Activated CD4-positive, alpha-beta memory T cell treated with anti-CD3 and anti-CD28 coated beads, Interleukin-2, amount 10 ng/mL, durations not matched to agents 7 days and 5 days (primary cell): ENCODE measurements at places on chromosomes 7 and 10. TPM values are rescaled to one million over a fixed set of nuclear protein-coding genes. Genes with fewer than 3 reads are reported as not detected.

The KLF14 gene
- total RNA-seq: not detected

The RPEL1 gene
- total RNA-seq: 0.13 TPM

The TAS2R40 gene
- total RNA-seq: not detected

DNA sequence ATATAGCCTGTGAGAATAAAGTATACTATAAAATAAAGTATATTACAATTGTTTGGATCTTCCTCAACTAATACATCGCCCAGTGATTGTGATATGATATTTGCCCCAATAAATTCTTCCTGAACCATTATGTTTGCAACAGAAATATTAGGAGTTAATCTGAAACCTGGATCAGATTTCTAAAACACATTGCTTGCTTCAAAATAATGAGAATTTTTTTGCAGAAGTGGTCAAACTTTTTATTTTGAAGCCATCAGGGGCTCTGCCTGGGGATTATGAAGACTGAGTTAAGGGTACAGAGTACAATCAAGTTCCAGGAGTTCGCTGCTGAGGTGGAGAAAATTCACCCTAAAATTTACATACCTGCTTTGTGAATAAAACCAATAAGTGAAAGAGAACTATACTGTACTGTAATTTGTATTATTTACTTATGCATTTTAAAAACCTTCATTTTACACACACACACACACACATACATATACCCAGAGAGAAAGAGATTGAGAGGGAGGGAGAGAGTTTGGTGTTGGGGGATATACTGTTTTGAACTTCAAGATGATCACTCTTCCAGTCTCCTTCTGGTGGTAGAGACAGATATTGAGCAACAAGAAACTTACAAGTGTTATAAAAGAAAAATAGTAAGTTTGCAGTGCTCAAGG lies 91.9 kb downstream of the CPED1 start:
- no peak overlapping the region for H3K4me3 ChIP-seq
- no peak for DNase-seq
- no peak overlapping the region for H3K27ac ChIP-seq
- no peaks in the 10 kb centered on the region for H3K36me3 ChIP-seq
- peaks cover 30% of the 10 kb centered on the region for H3K27me3 ChIP-seq

The PBLD gene
- 1.4 TPM for total RNA-seq

The NCF1 gene
- total RNA-seq: 1.5 TPM

DNA sequence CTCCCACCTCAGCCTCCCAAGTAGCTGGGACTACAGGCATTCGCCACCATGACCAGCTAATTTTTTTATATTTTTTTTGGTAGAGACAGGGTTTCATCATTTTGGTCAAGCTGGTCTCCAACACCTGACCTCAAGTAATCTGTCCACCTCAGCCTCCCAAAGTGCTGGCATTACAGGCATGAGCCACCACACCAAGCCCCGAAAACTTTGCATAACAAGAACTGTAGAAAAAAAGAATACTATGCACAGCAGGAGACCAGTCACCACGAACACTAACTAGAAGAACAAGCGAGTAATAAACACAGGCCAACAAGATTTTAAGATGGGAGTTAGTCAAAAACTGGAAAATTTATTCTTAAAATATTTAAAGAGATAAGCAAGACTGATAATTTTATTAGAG lies 447.0 kb downstream of the ETV1 start:
- H3K36me3 ChIP-seq: no peaks in the 10 kb centered on the region
- DNase-seq: no peak
- H3K27me3 ChIP-seq: no peaks in the 10 kb centered on the region
- H3K27ac ChIP-seq: no peak overlapping the region
- H3K4me3 ChIP-seq: no peak overlapping the region

- no peaks in the 10 kb centered on the region for H3K27me3 ChIP-seq
- no peak overlapping the region for H3K4me3 ChIP-seq
- H3K36me3 ChIP-seq: no peaks in the 10 kb centered on the region
- H3K4me1 ChIP-seq: no peaks in the 10 kb centered on the region
- DNase-seq: no peak
Measured at GRCh38 chr7:154484406-154484805, 432.2 kb downstream of the DPP6 start.

GRCh38 chr7:110317541-110318265 lies 773.2 kb upstream of the LRRN3 start:
- no peaks in the 10 kb centered on the region for H3K27me3 ChIP-seq
- H3K4me3 ChIP-seq: no peak overlapping the region
- no peak for DNase-seq

- peak; percentile 49 for DNase-seq
- H3K4me3 ChIP-seq: peak overlapping the region; percentile 79
- H3K27me3 ChIP-seq: peaks cover 6% of the 10 kb centered on the region
- no peaks in the 10 kb centered on the region for H3K36me3 ChIP-seq
- H3K4me1 ChIP-seq: peaks cover 60% of the 10 kb centered on the region
Measured at GRCh38 chr10:3467052-3467951, 294.7 kb upstream of the PITRM1 start.

- H3K36me3 ChIP-seq: no peaks in the 10 kb centered on the region
- no peak overlapping the region for H3K27ac ChIP-seq
- no peak for DNase-seq
- H3K27me3 ChIP-seq: peaks cover 80% of the 10 kb centered on the region
- H3K4me1 ChIP-seq: peaks cover 19% of the 10 kb centered on the region
Measured at GRCh38 chr10:114042895-114043531, 653 bp upstream of the ADRB1 start.

- DNase-seq: no peak
- no peak overlapping the region for H3K4me3 ChIP-seq
- H3K27ac ChIP-seq: no peak overlapping the region
- no peaks in the 10 kb centered on the region for H3K36me3 ChIP-seq
- peaks cover 3% of the 10 kb centered on the region for H3K27me3 ChIP-seq
- no peaks in the 10 kb centered on the region for H3K4me1 ChIP-seq
Measured at GRCh38 chr7:31094271-31094670, 42.2 kb downstream of the ADCYAP1R1 start.

The SPDYE8 gene
- not detected for total RNA-seq

The PRLHR gene
- total RNA-seq: not detected

GRCh38 chr10:45437587-45438465 lies 63.8 kb downstream of the ALOX5 start:
- peaks cover 21% of the 10 kb centered on the region for H3K4me1 ChIP-seq
- peaks cover 5% of the 10 kb centered on the region for H3K36me3 ChIP-seq
- H3K4me3 ChIP-seq: no peak overlapping the region
- no peak for DNase-seq
- peaks cover 11% of the 10 kb centered on the region for H3K27me3 ChIP-seq
- H3K27ac ChIP-seq: no peak overlapping the region

The JMJD1C gene
- 66.8 TPM for total RNA-seq

DNA sequence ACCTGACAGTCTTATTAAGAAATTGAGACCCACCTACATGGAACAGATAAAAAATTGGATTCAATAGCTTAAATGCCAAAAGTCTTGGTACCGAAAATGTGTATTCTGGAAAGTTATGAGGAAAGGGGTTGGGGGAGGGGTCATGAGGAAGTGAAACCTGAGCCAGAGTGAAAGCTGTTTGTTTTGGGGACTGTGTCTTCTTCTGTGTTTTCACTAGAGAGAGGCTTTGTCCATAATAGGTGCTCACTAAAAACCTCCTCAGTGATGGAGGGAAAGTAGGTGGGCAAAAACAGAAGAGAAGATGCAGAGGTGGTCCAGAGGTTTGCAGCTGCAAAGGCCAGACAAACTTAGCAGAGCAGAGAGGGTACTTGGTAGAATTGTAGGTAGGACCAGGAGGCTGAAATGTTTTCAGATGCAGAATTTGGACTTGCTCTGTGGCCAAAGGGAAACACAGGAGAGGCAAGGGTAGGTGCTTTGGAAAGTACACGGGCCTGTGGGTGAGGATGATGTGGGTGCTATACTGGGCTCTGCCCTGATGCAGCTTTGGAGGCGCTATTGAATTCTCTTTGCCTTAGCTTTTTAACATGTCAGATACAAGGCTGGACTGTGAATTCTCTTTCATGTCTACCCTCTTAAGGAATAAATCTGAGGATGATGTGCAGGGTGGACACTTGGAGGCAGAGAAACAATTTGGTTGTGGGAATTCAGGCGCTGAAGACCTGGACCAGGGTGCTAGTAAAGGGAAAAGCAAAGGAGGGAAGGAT lies 254.6 kb downstream of the PTEN start:
- no peak for DNase-seq
- no peaks in the 10 kb centered on the region for H3K27me3 ChIP-seq
- no peak overlapping the region for H3K4me3 ChIP-seq
- no peak overlapping the region for H3K27ac ChIP-seq
- H3K36me3 ChIP-seq: no peaks in the 10 kb centered on the region
- peaks cover 12% of the 10 kb centered on the region for H3K4me1 ChIP-seq

DNA sequence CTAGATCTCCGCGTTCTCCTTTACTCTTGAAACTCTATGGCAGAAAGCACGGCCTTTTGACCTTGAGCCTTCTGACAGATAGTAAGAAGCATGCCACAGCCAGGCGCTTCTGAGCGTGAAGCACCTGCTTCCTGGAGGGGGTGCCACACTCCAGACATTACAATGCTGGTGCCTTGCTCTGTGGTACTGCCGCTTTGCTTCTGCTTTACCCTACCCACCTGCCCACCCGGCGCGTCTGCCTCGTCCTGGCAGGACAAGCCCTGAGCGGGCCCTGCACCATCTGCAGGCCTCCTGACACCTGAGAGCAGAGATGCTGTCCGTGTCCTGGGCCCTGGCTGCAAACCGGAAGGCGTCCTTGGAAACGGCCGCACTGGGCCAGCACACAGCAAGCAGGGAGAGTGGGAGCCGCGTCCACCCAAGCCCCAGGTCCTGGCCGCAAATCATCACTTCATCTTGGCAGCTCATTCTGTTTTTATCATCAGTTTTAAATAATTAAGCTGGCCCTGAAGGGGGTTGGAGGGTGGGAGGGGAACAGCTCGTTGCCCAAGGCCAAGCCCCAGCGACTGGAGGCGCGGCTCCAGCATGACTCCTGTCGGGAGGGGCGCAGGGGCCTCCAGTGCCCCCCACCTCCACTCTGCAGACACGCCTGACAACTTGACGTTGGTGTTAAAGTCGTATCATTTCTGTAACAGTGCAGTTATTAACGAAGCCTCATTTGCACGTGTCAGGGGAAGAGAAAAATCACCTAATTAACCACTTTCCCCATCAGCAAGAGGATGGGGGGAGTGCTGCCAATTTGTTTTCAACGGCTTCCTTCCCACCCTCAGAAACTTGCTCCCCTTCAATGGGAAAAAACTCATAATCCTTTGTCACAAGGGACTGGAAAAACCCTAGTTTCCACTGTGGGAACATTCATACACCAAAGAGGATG lies 132.2 kb downstream of the MAD1L1 start:
- peaks cover 6% of the 10 kb centered on the region for H3K36me3 ChIP-seq
- H3K4me3 ChIP-seq: no peak overlapping the region
- H3K4me1 ChIP-seq: peaks cover 29% of the 10 kb centered on the region
- H3K27ac ChIP-seq: no peak overlapping the region
- H3K27me3 ChIP-seq: no peaks in the 10 kb centered on the region
- DNase-seq: no peak

DNA sequence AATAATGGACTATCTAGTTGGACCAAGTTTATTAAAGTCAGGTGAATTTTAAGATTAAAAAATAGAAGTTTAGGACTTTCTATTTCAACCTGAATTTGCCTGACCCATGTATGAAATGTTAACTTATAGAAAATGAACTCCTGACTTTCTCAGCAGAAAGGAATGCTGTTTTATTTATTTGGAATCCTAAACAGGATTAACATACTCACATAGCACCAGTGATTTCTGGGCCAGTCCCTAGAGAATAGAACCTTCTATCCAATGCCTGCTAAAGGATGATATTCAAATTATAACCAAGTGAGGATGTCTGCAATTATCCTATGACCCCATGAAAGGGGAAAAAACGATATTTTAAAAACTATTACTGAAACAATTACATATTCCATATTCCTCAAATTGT lies 148.8 kb downstream of the CHRM2 start:
- H3K4me3 ChIP-seq: no peak overlapping the region
- no peak for DNase-seq
- no peaks in the 10 kb centered on the region for H3K4me1 ChIP-seq
- no peaks in the 10 kb centered on the region for H3K36me3 ChIP-seq
- no peak overlapping the region for H3K27ac ChIP-seq

The MGAM2 gene
- not detected for total RNA-seq

DNA sequence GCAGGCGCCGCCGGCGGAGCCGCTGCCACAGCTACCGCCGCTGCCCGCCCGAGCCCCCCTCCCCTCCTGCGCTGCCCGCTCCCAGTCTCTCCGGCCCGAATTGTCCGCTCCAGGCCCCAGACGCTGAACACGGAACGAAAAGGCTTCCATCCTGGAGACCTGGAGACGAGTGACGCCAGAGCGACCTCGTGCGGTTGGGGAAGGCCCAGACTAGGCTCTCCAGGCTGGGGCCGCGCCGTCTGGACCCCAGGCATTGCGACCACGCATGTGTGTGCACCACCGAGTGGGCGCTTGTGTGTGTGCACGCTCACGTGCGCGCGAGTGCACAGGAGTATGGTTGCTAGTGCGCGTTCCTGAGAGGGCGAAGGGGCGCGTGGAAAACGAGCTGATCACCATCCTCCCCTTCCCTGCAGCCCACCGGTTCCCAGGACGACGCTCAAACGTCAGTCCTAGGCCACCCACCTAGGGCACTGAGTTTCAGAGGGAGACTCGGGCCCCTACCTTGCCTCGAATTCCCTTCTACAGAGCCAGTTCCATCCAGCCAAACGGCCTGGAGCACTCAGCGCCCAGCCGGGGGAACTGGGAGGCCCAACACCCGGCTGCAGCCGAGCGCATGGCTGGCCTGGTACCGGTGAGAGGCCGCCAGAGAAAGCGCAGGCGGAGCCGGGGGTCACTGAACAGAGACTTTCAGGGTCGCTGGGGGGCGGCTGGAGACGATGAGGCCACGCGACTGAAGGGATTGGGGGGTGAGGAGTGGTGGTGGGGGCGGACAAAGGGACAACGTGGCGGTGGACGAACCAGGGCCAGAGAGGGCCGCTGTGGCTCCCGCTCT lies 11.6 kb downstream of the LBX1 start:
- no peak for DNase-seq
- H3K4me1 ChIP-seq: peaks cover 39% of the 10 kb centered on the region
- H3K27me3 ChIP-seq: peaks cover 84% of the 10 kb centered on the region
- no peaks in the 10 kb centered on the region for H3K36me3 ChIP-seq
- H3K4me3 ChIP-seq: no peak overlapping the region

- H3K4me1 ChIP-seq: peaks cover 33% of the 10 kb centered on the region
- H3K36me3 ChIP-seq: peaks cover 9% of the 10 kb centered on the region
- no peaks in the 10 kb centered on the region for H3K27me3 ChIP-seq
- no peak for DNase-seq
- H3K4me3 ChIP-seq: peak overlapping the region; percentile 86
Measured at GRCh38 chr7:1531979-1532455, 1.5 kb downstream of the MAFK start.

DNA sequence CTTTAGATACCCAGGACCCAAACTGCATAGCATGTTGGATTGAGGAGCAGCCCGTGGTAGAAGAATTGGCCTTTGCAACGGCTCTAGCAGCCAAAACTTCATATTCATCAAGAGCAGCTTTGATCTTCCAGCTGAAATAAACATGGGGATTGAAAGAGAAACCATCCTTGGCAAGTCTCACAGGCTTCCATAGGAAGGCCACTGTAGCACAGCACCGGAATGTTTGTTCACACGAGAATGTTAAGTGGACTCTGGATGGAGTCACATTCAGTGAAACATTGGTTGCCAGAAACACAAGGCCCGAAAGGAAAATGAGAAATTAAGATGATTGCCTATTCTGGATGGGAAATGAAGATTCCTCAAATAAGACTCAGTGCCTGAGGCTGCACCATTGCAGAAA lies 97.4 kb downstream of the RAB18 start:
- H3K4me1 ChIP-seq: no peaks in the 10 kb centered on the region
- no peaks in the 10 kb centered on the region for H3K36me3 ChIP-seq
- peaks cover 1% of the 10 kb centered on the region for H3K27me3 ChIP-seq
- H3K27ac ChIP-seq: no peak overlapping the region

The AGK gene
- total RNA-seq: 50.4 TPM

- H3K27me3 ChIP-seq: no peaks in the 10 kb centered on the region
- H3K4me3 ChIP-seq: no peak overlapping the region
- H3K36me3 ChIP-seq: no peaks in the 10 kb centered on the region
- H3K27ac ChIP-seq: no peak overlapping the region
- no peaks in the 10 kb centered on the region for H3K4me1 ChIP-seq
- DNase-seq: no peak
Measured at GRCh38 chr10:107083388-107084009, 81.0 kb downstream of the SORCS1 start.

The TDRD1 gene
- 0.35 TPM for total RNA-seq

The TSPAN33 gene
- 0.86 TPM for total RNA-seq
